ENCODE measurements at places on chromosomes 11 and 22.

GRCh38 chr11:115244296-115244695 is 259.9 kb downstream of the CADM1 start:
- no peak for DNase-seq

DNA sequence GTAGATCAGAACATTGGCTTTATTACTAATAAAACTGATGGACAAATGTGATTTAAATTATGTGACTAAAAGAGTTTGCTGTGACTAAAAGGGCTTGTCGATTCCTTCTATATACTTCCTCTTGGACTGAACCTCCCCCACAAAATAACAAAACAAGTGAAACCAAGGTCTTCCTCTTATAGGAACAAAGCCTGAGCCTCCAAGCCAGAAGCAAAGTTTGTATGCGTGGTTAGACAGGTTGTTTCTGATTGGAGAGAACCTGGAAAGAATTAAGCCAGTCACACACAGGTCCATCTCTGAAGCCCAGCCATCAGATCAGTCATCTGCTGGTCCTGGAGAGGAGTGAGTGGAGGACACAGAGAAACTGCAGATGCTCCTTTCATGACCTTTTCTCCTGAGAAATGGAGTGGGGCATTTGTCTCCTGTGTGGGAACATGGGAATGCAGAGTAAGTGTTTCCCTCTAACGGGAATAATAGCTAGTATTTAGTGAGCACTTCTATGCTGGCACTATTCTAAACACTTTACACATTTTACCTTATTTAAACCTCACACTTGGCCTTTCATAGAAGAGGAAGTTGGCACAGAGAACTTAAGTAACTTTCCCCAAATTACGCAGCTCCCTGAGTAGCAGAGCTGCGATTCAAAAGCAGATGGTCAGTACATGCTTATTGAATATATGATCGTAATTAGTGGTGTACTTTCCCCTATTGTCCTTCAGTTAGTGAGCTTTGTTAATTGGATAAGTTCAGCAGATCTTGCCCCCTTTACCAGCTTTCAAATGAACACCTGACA is 77.1 kb downstream of the UVRAG start:
- peak; percentile 63 for DNase-seq

DNA sequence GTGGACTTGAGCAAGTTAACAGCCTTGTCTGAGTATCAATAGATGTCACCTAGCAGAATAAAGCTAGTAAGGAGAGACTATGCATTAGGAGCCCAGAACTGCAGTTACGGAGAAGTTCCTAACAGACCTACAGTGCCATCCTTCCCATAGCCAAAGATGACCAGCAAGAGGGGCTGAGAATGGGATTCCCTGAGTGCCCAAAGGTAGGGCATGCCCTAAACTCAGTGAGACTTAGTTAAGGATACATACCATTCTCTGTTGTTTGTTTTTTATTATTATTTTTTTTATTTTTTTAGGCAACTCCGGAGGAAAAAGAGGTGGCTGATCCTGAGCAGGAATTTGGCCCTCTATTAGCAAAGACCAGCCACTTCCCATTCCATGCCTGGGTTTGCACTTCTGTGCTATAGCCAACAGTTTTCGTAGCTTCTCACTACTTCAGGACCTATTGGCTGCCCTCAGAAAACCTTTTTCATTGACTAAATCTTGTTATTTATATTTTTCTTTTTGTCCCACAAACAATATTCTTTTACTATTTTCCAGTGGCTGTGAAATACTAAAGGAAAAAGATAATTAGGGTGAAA is 33.3 kb upstream of the CCDC34 start:
- no peak for DNase-seq

DNA sequence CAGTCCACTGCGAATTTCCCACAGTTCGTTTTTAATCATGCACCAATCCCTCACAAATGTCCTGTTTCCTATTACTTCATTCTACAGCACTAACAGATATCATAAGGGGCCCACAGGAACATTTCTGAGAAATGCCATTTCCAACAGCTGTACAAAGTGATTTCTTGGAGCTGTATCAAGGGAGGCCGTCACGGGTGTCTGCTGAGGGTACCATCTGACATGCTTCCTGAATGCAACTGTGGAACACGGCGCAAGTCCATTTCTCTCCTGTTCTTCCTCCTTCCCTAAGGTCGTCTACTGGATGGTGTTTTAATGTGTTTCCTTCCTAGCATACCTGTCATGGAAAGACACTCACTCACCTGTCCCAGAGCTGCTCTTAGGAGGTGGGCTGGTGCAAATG is 320.7 kb downstream of the LARGE1 start:
- no peak for DNase-seq

- no peak for DNase-seq
Measured at GRCh38 chr11:112658431-112658878, 302.8 kb upstream of the NCAM1 start.

DNA sequence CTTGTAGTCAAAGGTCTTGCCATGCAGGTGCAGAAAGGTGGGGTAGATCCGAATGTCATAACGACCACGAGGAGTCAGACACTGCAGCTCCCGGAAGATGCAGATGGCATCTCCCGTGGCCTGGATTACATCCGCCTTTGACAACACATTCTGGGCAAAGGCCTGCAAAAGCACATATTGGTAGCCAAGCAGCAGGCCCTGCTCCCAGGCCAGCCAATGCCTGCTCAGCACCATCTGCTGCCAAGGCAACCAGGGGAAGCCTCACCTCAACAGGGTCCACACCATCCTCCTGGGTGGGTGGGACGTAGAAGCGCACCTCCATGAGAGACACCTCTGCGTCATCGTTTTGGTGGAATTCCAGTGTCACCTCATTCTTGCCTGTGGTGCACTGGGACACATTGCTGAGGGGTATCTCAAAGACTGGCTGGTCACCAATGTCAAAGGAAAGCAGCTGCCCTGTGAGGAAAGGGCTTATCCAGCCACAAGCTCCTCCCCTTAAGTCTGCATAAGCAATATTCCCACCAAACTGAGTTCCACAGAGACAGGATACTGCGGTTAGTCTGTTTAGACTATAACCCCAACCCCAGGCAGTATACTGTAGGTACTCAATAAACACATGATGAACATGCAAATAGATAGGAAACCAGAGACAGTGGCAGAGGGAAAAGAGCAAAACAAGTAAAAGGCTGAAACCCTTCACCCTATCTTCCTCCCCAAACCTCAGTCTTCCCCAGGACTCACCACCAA is 2.8 kb downstream of the SSRP1 start:
- DNase-seq: no peak

GRCh38 chr11:19392847-19393518 is 152.2 kb upstream of the E2F8 start:
- no peak for DNase-seq

GRCh38 chr22:49431551-49431950 is 396.1 kb downstream of the BRD1 start:
- DNase-seq: no peak

GRCh38 chr22:28989484-28989883 is 72.1 kb downstream of the C22orf31 start:
- no peak for DNase-seq

DNA sequence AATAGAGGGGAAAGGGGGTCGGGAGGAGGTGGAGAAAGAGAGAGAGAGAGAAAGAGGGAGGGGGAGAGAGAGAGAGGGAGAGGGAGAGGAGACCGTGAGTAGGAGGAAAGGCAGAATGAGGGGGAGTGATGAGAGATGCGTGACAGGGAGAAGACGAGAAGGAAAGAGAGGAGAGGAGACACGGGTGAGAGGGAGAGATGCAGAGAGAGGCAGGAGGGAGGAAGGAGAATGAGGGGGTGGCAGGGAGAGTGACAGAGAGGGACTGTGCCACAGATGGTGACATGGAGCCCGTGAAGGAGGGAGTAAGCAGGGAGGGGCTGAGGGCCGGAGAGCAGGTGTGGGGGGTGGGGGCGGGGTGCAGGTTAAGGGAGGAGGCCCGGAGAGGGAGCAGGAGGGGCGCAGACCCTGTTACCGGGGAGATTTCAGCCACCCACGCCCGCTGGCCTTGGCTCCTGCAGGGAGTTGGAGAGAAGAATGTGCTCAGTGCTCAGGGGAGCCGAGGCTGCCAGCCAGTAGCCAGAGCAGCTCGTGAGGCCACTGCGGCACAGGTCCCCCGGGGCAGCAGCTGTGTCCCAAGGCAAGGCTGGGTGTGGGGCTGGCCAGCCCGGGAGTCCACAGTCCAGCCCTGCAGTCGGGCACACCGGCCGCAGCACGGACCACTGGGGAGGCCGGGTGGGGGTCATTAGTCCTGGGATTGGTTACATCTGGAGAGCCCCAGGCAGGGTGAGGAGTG is at the start of gene SSTR3:
Gene SSTR3 (minus strand): TSS at position 304 of the 733 bp plus-strand sequence. CDS start 4,674 bp downstream, outside the sequence.
- no peak for DNase-seq

- no peak for DNase-seq
Measured at GRCh38 chr11:119034813-119035212, 4.1 kb upstream of the SLC37A4 start.

DNA sequence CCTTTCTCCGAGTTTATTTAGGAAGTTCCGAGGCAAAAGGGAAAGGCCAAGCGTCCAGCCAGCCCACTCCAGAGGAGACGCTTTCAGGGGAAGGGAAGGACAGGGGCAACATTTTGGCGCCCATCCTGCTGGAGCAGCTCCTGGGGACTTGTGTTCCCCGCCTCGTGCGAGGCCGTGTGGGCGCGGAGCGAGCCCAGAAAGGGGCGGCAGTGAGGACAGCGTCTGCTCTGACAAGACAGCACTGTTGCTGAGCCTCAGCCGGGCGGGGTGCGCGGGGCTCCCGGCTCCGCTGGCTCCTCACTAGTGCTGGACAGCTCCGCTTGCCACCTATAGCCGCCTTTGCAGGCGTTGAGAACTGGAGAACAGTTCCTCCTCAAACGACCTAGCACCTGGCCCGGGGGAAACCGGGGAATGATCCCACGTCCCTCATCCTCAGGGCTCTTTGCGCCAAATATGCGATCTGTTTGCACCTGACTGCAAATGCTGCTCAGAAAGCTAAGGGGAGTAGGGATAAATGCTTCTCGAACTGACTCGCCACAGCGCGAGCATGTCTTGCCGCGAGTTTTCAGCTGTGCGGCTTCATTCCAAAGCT is 722 bp upstream of the GUCY1A2 start:
- peak; percentile 65 for DNase-seq

DNA sequence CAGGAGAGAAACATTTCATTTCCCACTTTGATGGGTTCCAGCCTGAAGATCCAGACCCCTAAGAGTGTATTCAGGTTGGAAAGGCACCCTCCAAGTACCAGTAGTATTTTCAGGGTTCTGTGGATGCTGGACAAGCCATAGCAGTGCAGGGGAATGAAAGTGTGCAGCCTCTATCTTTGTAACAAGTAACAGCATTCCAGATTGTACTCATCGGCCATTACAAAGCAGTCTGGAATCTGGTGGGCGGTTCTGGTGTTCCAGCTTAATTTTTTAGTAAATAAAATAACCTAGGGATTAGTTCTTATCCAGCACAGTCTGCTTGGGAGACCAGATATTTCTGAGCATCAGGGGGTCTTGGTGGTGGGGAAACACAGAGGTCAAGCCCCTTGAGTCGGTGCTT is 22.6 kb downstream of the APLNR start:
- no peak for DNase-seq

- DNase-seq: no peak
Measured at GRCh38 chr11:2358754-2359442, 18.2 kb upstream of the CD81 start.

DNA sequence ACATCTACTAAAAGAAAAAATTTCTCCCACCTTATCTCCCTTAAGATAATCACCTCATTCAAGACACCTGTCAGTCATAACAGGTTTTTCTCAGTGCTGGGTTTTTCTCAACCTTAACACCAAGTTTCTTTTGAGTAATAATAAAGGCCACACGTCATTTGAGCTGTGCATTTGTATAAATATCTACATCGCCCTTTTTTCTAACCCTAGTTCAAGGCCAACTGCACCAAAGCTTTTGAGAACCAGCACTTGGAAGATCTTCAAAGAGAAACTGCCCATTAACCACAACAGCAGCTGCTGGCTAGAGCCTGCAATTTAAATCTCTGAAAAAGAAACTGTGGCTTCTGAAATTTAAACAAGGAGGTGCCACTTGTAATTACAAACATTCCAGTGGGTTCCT is 6.9 kb downstream of the CADM1 start:
- no peak for DNase-seq

GRCh38 chr11:93626038-93626437 is 35.4 kb upstream of the CEP295 start:
- DNase-seq: no peak

DNA sequence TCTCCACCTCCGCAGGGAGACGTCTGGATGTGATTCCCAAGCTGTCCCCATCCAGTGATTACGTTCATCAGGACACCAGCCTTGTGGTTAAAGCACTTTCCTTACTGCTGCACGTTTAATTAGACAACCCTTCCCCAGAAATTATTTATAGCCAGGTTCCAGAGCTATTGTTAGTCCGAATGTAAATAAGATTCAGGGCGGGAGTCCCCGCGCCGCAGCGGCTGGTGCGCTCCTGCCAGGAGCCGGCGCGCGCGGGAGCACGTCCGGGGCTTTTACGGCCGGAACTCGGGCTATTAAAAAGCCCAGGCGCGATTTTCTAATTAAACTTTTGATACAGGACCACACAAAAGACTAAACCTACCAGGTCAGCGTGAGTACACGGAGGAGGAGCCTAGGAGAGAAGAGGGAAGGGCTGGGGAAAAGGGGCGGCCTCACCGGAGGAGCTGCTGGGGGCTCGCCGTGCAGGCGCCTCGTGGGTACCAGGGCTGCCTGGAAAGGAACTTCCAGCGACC is 538.3 kb downstream of the OPCML start:
- DNase-seq: no peak

GRCh38 chr11:126996036-126996804 is 4.3 kb downstream of the KIRREL3 start:
- no peak for DNase-seq

- DNase-seq: no peak
Measured at GRCh38 chr11:14001597-14001996, 39.1 kb downstream of the SPON1 start.

GRCh38 chr11:17932472-17932871 is 80.4 kb downstream of the SERGEF start:
- DNase-seq: no peak

DNA sequence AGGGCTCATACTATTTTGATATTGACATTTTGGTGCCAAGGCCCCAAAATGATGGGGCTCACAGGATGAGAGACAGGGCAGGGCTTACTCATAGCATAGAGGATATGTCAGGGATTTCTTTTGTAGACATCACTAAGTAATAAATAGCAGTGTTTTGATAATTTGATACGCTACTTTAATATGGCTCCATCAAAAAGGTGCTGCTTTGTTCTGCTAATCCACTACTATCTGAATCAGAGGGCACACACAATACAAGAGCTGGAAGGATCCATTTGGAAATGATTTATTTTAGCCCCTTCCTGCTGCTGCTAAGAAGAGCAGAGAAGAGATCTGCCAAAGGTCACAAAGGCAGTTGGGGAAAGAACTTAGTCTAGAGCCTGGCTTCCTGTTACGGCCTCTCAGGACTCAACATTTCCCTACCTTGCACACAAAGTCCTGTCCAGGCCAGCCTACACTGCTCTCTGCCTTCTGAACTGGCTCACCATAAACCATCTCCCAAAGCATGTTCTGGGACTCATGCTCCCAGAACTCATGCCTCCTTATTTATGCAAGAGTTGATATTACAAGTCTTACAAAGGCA is 261.3 kb upstream of the ARHGAP20 start:
- DNase-seq: no peak

GRCh38 chr22:43011079-43011478 is 3.9 kb downstream of the PACSIN2 start:
- no peak for DNase-seq
